ENCODE measurements at places on chromosomes 6 and 20. TPM values are rescaled to one million over a fixed set of nuclear protein-coding genes. Genes with fewer than 3 reads are reported as not detected.

GRCh38 chr6:18388942-18389341, 1.8 kb downstream of the RNF144B start:
- DNase-seq = no peak

GRCh38 chr6:21003780-21004541, 469.7 kb downstream of the CDKAL1 start:
- peak; percentile 20 for DNase-seq

- DNase-seq = no peak
Observed at GRCh38 chr6:169986171-169986847, 234.9 kb downstream of the ERMARD start.

GRCh38 chr20:59448196-59448595, 147.8 kb downstream of the EDN3 start:
- no peak for DNase-seq

GRCh38 chr6:8219352-8219943, 117.1 kb upstream of the EEF1E1 start:
- DNase-seq = peak; percentile 52

- DNase-seq = no peak
Observed at GRCh38 chr6:117740605-117741004, 65.3 kb downstream of the NUS1 start.

DNA sequence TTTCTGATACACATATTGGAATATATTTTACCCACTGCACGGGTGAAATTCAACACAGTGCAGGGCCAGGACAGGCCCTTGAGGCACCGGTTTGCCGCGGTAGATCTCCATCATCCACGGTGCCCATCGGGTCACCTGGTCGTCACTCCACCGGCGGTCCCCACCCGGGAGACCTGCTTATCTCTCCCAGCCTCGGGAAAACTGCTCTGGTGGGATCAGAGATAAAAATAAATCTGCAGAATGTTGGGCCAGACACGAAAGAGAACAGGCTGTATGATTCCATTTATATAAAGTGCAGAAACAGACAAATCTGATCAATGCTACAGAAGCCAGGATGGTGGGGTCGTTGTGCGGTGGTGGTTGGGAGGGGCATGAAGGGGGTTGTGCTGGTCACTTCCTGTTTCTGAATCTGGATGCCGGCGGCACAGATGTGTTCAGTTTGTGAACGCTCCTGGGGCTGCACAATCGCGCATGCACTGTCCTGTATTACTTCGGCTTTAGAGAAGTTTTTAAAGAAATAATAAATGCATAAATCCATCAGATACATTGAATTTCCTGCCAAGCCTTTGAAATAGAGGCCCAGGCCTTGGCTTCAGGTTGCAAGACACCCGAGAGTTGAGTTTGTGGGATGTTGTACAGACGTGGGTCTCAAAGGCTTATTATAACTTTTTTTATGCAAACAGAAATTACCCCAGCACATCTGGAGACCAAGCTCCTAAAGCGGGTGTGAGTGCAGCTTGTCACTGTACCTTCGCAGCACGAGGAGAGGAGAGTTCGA, 54.3 kb downstream of the ANKRD60 start:
- DNase-seq = no peak

- DNase-seq = peak; percentile 88
Observed at GRCh38 chr20:4064144-4064909, 49.0 kb upstream of the RNF24 start.

- no peak for DNase-seq
Observed at GRCh38 chr6:90465686-90466085, 121.2 kb downstream of the MAP3K7 start.

- DNase-seq = peak; percentile 99
Observed at GRCh38 chr6:166556863-166557322, 29.6 kb downstream of the RAMACL start.

DNA sequence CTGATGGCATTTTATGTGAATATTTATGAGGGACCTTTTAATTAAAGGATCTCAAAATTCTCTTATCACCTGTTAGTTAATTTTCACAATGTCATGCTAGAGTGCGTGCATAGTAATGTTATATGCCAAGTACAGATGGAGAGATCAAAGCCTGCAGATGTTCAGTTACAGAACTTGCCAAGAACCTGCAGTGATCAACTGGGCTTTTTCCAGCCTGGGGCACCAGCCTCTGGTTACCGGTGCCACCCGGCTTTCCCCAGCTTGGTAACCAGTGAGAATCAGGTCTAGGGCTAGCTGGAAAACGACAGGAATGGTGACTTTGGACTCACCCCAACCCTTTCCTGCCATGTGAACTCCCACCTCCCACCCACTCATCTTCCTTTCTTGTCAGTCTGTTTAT, 91.8 kb downstream of the CAP2 start:
- DNase-seq = no peak

DNA sequence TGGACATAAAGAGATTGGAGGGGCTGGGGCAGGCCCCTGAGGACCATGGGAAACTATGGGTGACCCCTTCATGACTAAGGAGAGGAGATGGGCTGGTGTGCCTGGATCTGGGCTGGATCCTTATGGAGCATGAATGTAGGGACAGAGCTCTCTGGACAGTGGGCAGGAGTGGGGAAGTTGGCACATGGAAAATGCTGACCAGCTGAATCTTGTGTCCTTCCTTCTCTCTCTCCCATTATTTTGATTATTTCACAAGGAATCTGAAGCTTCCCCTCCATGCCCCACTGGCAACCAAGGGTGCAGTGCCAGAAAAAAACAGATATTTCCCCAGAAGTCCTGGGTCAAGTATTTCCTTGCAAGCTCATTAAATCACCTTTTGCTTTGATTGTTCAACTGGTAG, 175.2 kb downstream of the DHX35 start:
- DNase-seq = no peak

DNA sequence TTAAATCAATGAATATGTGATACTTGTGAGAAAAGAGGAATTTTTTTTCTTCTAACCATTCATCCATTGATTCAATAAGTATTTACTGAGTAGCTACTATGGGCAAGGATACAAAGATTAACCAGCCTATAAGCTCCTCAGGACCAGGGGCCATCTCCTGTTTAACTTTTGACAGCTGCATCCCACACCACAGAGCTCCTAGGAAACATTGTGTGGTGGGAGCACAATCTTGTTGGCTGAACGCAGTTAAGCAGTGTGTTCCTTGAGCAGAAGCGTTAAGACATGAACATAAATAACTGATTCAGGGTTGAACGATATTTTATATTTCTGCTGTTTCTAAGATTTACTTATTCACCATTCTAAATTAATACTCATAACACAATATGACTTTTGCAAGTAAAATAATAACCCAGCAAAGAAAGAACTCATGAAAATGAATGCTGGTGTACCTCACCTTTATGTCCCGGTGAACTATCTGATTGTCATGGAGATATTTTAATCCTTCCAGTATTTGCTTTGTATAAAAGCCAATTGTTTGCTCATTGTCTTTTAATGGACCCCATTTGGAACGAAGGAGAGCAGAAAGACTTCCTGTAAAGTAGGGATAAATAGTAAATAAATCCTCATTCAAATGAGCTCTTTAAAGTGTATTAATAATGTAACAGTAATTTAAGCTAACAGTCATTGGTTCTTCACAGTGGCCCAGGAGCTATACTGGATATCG, 62.6 kb upstream of the MAP7 start:
- DNase-seq = no peak

- DNase-seq = no peak
Observed at GRCh38 chr6:2881423-2881822, 21.7 kb downstream of the SERPINB9 start.

GRCh38 chr6:111792241-111792640, 81.0 kb downstream of the FYN start:
- no peak for DNase-seq

MDFI gene
- not detected for total RNA-seq

TRDN gene
- 0.17 TPM for total RNA-seq

HLA-B gene
- total RNA-seq = 365 TPM
